ENCODE measurements at places on chromosomes 6 and 20.

DNA sequence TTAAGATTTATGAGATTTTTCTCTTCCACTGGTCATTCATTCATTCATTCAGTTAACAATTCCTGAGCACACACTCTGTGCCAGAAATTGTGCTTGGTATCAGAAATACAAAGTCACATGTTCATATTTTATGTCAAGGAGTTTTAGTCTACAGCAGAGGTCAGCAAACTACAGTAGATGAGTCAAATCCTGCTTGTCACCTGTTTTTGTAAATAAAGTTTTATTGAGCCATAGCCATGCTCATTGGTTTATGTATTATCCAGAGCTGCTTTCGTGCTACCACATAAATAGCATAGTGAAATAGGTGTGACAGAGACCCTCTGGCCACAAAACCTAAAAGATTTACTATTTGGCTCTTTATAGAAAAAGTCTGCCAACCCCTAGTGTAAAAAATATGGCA, 46.8 kb downstream of the THEMIS start:
- DNase-seq = no peak

- DNase-seq = no peak
Measured at GRCh38 chr6:166676270-166676860, 49.3 kb upstream of the RPS6KA2 start.

- no peak for DNase-seq
Measured at GRCh38 chr6:36355819-36356218, 19.1 kb upstream of the BNIP5 start.

DNA sequence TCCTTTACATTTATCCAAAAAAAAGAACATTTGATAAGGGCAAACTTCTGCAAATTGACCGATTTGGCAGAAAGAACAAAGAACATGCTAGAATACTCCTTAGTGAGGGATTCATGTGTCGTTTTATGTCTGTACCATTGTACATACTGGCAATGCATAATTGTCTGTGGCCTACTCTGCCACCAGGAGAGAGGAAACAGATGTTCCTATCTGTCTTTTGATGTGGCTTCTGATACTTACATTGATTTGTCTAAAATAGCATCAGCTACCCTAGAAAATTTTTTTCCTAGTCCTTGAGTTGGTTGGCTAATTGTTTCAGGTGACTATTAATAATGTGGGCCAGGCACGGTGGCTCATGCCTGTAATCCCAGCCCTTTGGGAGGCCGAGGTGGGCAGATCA, 654.1 kb downstream of the KIF16B start:
- no peak for DNase-seq

DNA sequence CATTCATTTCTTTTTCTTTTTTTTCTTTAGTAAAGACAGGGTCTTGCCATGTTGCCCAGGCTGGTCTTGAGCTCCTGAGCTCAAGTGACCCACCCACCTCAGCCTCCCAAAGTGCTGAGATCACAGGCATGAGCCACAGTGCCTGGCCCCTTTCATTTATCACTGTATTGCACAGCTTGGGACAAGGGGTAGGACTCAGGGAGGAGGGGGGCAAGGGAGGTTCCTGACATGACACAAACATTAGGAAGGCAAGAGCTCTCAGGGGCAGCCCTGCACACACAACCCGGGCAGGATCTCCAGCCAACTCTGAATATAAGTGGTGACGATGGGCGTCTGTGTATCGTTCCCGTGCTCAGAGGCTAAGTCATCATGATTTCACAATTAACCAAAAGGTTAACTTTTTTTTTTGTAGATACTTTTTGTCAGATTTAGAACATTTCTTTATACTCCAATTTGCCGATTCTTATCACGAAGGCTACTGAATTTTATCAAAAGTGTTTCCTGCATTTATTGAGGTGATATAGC, 19.9 kb downstream of the SLC2A4RG start:
- DNase-seq = no peak

- no peak for DNase-seq
Measured at GRCh38 chr6:18263418-18264218, 712 bp downstream of the DEK start.

- DNase-seq = no peak
Measured at GRCh38 chr6:123967905-123968304, 164.2 kb downstream of the NKAIN2 start.
